Skeletal muscle cell (primary cell): ENCODE measurements at places on chromosomes 11 and 22.
A peak's percentile ranks its signal among the peaks of the same experiment; 100 is the strongest.

GRCh38 chr11:96162816-96163499 lies 180.0 kb downstream of the MAML2 start:
- peak; percentile 98 for DNase-seq

- DNase-seq: no peak
These were observed 741 bp downstream of the CARS1 start for GRCh38 chr11:3056296-3057068.

- no peak for DNase-seq
These were observed 240.2 kb downstream of the MN1 start for GRCh38 chr22:27561286-27561904.

DNA sequence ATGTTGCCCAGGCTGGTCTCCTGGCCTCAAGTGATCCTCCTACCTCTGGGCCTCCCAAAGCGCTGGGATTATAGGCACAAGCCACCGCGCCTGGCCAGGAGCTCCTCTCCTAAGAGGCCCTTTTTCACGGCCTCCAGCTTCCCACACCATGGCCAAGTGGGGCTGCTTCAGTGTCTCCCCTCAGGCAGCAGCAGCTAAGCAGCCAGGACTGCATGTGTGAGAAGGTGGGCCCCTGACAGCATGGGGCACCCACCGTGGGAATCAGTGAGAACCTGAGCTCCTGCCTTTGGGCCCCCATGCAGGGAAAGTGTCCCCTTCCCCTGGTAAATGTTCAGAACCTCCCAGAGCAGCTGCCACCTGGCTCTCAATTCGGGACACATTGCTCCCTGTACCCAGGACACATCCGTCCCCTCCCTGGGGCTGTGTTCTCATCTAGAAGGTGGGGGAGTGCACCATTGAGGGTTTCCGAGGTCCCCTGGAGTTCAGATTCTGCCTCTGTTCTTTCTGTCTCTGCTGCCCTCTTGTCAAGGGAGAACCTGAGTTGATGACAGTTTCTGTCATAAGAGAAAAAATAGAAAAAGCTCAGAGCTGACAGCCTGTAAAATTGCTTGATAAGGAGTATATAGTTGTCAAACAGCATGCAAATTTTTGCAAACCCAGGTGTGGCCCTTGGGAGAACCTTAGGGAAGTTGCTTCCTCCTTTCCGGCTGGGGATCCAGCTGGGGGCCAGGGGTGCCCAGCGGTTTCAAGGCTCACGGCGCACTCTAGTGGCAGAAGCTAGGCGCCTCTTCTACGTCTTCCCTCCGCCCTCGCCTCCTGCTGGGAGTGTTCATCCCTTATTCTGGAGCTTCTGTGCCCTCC lies 29.7 kb downstream of the FAM83F start:
- no peak for DNase-seq

GRCh38 chr11:56890584-56891305 lies 98.0 kb upstream of the OR5AK2 start:
- DNase-seq: no peak

DNA sequence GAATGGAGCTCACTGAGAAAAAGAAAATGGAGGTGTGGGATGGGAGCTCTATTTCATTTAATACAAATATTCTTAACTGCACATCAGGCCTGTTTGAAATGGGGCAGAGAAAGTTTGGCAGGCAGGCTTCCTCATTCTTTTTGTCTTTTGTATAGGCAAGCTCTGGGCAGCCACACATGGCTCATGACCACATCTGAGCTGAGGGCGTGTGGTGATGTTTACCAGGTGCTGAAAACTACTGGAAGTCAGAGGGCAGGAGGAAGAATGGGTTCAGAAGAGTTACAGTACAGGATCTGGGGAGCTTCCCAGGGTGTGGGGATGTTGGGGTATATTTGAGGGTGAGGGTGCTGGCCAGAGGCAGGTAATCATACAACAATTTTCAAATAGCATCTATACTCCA lies 66.3 kb upstream of the NAV2 start:
- DNase-seq: no peak

- DNase-seq: no peak
These were observed 117.2 kb upstream of the IGLL5 start for GRCh38 chr22:22770280-22770871.

DNA sequence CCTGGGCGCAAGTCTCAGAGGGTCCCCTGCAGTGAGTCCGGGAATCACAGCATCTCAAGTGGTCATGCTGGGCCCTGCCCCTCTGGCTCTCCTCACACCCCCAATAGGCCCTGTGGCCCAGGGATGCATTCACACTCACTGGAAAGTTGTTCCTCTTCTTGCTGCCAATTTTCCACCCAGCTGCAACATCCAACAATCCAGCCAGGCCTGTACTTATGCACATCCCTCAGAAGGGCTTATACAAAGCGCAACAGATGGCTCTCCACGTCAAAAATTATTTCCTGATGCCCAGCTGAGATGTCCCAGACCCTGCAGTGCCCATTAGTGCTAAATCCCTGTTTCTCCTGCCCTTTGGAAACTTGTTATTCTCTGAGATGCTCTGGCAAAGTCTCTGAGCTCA lies 407.8 kb upstream of the NARS2 start:
- no peak for DNase-seq

GRCh38 chr11:1158681-1159487 lies 1.1 kb downstream of the MUC5AC start:
- no peak for DNase-seq

GRCh38 chr11:129724866-129725265 lies 90.8 kb upstream of the TMEM45B start:
- DNase-seq: no peak

GRCh38 chr11:10108915-10109680 lies 184.9 kb downstream of the SBF2 start:
- DNase-seq: peak; percentile 64

DNA sequence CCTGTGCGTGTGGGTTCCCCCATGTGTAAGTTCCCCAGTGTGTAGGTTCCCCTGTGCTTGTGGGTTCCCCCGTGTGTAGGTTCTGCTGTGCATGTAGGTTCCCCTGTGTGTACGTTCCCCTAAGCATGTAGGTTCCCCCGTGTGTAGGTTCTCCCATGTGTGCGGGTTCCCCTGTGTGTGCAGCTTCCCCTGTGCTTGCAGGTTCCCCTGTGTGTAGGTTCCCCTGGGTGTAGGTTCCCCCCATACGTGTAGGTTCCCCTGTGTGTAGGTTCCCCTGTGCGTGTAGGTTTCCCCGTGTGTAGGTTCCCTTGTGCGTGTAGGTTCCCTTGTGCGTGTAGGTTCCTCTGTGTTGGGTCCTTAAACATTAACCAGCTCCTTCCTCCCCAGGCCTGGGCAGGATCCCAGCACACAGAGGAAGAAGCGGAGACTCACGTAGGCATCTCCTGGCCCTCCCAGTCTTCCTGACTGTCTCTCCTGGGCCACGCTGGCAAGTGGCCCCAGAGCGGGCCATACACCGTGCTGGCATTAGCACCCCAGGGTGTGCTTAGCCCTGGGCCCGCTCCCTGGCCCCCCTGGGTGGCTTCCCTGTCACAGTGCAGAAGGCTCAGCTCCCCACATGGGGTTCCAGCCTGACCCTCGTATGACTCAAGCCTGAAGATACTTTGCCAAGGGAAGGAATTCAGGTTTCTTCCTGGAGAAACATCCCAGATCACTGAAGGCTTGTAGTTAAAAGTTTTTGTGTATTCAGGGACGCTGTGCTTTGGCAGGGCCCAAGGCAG lies 2.8 kb upstream of the GRAMD4 start:
- no peak for DNase-seq

DNA sequence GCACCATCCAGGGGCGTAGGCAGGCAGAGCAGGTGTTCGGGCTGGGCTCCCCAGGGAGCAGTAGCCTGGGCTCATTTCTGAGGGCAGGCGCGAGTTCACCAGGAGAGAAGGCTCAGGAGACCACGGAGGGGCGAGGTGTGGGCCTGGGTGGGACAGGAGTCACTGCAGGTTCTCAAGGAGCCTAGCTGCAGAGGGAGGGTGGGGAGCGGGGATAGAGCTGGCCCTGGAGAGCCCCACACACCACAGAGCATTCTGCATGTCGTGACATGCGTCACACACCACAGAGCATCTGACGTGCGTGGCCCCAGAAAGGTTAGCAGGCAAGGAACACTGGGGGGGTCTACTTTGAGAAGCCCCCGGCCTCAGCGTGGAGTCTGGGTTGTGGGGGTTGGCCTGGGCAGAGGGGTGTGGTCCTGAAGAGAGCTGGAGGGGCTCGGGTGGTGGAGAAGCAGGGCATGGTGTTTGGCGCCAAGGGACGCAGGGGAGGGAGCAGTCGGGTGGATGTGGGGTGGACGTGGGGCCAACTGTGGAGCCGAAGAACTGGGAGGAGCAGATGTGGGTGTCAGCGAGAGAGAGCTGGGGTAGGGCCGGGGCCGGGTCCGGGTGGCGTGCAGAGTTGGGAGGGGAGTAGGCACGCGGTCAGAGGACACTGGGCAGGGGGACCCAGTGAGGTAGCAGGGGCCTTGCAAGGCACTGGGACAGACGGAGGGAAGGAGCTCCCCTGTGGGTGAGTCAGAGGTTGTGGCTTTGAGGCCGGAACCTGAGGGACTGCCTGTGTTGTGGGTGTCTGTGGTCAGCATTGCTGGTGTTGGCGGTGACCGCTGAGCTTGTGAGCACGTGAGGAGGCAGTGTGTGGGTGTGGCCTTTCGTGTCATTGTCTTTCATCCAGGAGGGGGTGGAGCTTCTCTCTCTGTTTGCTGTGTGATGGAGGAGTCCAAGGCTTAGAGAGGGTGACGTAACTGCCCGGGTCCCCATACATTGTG lies 25.5 kb downstream of the CTTN start:
- peak; percentile 34 for DNase-seq

- DNase-seq: no peak
These were observed 78.8 kb downstream of the LARGE1 start for GRCh38 chr22:33841281-33842005.

- no peak for DNase-seq
These were observed 1.6 kb upstream of the TFIP11 start for GRCh38 chr22:26513838-26514237.

GRCh38 chr11:34957206-34957605 lies 40.8 kb downstream of the PDHX start:
- no peak for DNase-seq

- DNase-seq: no peak
These were observed 59.3 kb upstream of the WT1 start for GRCh38 chr11:32494629-32495028.

DNA sequence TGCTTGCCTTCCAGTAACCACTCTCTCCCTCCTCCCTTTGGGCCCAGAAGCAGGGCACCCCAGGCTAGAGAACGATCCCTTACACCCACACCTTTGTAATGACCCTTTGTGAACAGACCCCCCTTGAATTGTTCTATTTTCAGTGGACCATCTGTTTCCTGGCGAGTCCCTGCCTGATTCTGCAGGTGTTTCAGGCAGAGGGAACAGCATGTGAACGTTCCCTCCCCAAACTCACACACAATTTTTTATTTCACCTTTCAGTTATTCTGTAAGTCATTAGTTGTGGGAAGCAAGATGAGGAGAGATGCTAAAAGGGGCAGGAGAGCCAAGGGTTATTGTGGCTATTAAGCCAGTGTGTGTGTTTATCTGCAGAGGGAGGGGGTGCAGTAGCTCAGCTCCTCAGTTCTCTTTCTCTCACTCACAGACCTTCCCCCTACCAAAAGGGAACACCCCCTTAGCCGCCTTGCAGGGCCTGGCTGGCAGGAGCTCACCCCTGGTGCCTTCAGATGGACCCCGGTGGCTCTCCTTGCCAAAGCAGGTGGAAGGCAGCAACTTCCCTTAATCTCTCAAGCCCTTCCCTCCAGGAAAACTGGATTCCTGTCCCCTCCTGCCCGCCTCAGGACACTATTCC lies 64.8 kb upstream of the SPON1 start:
- no peak for DNase-seq

- peak; percentile 31 for DNase-seq
These were observed 6.9 kb downstream of the AQP11 start for GRCh38 chr11:77596626-77597025.

GRCh38 chr22:35170716-35171697 lies 86.3 kb upstream of the HMGXB4 start:
- no peak for DNase-seq

GRCh38 chr11:106395716-106396349 lies 318.4 kb downstream of the AASDHPPT start:
- no peak for DNase-seq

GRCh38 chr11:35402751-35403660 lies 16.4 kb downstream of the SLC1A2 start:
- no peak for DNase-seq

- DNase-seq: no peak
These were observed 8.2 kb downstream of the SOX6 start for GRCh38 chr11:16347928-16348685.

DNA sequence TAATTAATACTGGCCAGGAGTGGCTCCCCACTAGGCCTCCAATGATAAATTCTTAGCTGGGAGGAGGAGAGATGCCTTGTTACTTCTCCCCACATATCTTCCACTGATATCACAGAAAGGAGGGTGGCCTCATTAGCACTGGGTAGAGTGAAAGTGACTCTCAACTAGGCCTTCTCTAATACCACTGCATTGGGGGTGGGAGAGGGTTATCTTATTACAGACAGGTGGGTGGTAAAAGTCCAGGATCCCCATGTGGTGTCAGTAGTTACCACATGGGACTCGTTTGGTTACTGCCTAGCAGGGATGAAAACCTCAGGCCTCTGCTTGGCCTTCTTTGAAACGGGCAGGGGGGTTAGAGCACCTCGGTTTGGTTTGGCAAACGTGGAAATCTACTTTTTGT lies 167.3 kb downstream of the UVRAG start:
- no peak for DNase-seq

DNA sequence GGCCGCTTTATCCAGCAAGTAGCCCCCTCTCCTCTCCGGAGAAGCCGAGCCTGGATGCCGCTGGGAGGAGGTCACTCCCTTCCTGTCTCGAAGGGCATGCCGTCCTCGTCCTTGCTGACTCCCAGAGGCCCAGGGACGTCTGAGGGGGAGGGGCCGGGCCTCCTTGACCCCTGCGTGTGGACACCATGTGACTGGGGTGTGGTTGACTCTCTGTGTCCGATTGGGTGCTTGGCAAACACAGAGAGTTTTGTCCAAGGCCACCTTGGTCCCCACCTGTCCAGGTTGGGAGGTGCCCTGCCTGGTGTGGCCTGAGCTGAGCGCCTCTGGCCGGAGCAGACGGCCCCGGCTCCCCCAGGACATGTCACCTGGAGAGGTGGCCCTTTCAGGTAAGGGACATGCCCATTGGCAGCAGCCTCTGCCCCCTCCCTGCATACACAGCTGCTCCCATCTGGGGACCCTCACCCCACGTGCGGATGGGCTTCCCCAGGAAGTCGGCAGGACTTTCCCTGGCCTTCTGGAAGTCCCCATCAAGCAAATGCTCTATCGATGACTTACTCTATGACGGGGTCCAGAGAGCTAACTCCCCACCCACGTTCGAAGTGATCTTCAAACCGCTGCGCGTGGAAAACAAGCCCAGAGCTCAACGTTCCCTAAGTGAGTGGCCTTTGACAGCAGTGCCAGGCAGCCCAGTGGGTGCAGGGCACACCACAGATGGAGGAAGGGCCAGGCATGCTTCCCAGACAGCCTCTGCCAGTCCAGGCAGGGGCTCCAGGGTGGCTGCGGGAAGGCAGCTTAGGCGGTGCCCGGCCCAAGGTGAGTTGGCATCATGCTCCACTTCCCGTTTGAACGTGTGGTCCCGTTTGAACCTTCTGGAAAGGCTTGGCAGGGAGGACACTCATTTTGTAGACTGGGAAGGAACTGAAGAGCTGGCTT lies at the start of gene SMIM38:
SMIM38 (plus strand) TSS at position 634 of the 933 bp plus-strand sequence. CDS start 1,912 bp downstream, outside the sequence.
- no peak for DNase-seq
